ENCODE measurements at places on chromosomes 2 and 18.

DNA sequence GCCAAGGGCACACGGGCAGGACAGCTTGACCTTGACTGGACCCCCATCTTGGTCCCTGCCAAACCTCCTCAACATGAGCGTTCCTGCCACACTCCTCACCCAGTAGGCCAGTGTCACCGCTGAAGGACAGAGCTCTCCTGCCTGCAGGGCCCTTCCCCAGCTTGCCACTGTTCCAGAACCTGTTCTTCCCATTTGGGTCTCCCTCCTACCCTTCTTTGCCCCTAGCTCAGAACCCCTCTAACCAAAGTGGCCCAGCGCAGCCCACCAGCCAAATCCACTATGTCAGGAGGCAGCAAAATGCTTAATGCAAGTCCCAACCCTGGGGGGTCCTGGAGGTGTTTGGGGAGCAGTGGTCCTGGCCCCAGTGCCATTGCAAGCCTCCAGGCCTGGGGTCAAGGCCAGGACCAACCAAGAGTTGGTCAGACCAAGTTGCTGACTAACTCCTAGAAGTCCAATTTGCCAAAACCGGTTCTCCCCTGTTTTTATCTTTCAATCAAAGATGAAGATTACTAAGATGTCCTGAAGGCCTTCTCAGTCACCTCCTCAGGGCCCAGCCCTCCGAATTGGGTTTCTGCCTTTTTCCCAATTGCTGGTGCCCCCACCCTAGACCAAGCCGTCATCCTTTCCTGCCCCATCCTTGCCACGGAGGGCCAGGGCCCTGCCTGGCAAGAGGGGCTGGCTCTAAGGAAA, 4.5 kb upstream of the ASPRV1 start:
- no peak for DNase-seq

DNA sequence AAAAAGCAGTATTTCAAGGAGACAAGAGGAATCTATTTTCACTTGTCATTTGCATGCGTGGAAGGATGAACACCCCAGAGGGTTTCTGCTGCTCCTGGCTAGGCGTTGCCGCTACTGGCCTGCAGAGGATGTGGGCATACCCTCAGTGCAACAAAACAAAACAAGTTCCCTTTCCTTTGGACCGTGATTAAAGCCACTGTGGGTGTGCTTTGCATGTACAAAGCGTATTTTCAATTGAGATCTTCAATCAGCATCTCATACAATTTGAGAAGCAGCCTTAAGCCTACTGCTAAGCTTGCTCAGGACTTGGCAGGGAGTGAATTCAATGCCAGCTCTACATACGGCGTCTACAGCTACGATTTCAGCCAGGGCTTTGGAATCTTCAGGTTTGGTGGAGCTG, 298.4 kb downstream of the LPIN1 start:
- DNase-seq: no peak

GRCh38 chr2:20523073-20523798, 76.4 kb downstream of the RHOB start:
- no peak for DNase-seq

DNA sequence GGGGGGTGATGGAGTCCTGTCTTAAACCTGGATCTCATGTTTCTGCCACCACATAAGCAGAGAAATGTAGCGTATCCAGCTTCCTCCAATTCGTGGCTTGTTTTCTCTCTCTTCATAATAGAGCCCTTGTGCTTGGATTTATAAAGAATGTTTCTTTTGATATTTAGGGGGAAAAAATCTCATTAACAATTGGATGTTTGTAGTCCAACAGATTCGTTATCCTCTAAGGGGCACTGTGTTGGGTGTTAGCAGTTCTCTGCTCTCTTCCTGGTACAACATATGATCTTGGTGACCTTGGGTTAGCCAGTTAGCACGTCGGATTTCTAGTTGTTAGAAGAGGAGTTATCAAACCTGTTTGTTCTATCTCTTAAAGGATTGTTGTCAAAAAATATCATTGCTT, 127.8 kb downstream of the FMNL2 start:
- DNase-seq: no peak

GRCh38 chr2:241068136-241068941, 33.7 kb downstream of the MTERF4 start:
- no peak for DNase-seq
